ENCODE measurements at places on chromosomes 6 and 20.
A peak's percentile ranks its signal among the peaks of the same experiment; 100 is the strongest.

DNA sequence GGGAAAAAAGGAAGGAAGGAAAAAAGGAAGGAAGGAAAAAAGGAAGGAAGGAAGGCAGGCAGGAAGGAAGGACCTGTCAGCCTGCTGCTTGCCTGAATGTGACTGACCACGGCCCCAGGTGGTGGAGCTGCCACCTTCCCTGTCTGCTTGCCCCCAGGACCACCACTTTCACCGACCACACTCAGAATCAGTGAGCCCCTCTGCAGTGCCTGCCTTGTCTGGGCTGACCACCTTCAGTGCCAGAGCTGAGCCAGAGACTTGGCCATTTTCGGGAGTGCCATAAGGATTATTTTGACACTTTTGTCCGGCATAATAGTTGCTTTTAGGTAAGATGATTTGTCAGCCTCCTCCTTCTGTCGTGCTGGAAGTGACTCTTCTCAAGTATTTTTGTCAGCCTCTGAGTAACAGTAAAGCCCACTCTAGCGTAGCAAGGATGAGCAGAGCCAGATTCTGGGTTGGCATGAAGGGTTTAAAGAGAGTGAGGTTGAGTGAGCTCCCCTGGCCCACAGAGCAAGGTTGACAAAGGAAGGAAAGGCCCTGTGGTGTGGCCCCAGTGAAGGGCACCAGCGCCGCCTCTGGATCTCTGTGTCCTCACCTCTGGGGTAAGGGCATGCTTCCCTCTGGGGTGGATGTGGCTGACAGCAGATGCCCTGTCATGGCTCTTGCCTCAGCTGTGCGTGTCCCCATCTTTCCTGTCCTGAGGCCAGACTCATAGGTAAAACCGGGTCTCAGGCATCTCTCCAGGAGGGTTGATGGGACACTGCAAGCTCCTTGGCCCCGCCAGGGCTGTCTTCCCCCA, 214.7 kb upstream of the FOXQ1 start:
- no peak for DNase-seq

DNA sequence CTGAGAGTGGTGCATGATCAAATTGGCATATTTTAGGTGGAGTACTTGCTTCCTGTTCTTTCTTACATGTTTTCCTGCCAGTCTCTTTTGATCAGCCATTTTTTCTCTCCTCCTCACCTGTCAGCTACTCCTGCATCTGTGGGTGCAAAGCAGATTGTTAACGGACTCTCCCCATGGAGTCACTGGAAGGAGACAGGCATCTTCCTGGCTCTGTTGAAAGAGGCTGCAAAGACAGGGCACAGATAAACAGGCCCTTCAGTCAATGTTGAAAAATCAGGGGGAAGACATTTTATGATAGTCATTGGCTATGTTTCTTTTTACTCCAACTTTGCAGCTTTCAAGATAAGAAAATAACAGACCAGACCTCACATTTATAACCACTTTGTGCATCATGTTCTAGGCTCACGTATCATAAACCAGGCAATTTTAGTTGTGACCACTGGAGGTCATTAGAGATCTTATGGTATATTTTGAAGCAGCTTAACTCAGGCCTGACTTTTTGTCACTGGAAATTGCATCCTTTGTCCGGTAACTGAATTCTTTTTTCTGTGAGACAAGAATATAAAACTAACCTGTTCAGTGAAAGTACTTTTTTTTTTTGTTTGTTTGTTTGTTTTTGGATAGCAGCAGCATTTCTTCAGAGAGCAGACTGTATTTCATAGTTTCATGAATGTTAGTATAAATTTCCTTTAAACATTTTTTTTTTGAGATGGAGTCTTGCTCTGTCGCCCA, 20.1 kb downstream of the ECT2L start:
- DNase-seq: peak; percentile 56

DNA sequence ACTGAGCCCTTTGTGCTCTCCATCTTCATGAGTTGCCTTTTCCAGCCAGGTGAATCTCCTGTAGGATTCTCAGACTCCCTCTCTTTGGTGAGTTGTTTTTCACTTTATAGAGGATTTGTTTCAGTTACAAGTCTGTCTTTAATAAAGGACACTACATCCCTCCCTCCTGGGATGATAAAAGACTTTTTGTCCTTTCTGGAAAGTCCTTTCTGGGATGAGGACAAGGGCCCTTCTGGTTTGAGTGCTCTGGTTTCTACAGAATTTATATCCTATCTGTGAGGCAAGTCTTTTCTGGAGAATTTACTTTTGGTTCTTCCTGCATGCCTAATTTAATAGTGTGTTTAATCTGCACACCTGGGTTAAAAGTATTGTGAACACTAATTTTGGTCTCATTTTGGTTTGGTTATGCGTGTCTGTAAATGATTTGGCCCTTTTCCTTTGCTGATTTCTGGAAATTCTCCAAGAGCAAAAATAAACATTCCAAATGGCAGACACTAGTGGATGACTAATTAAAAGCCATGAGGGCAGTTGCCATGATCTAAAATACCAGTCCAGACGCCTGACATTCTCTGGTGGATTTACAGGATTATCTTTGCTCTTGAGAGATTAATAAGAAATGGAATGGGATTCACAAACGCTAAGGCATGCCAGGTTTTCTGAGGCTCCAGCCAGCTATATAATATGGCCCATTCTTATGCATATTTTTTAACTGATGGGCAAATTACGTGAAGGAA, 44.8 kb downstream of the TCP11 start:
- peak; percentile 66 for DNase-seq

DNA sequence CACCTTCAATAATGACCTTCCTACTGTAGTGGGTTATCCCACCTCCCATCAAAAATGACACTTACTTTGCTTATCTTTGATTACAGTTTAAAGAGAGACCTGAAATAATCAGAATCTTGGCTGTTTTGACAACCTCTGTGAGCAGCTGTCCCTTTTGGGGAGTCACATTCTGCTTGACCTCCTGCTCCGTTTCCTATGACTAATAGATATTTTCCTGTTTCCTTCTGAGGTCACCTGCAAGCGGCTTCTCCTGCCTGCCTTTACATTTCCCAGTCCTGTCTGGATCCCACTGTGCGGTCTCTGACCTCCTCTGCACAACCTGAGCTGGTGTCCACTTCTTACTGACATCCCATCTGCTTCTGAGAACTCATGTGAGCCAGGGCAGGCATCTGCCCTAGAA, 54.2 kb downstream of the TRAM2 start:
- DNase-seq: no peak

DNA sequence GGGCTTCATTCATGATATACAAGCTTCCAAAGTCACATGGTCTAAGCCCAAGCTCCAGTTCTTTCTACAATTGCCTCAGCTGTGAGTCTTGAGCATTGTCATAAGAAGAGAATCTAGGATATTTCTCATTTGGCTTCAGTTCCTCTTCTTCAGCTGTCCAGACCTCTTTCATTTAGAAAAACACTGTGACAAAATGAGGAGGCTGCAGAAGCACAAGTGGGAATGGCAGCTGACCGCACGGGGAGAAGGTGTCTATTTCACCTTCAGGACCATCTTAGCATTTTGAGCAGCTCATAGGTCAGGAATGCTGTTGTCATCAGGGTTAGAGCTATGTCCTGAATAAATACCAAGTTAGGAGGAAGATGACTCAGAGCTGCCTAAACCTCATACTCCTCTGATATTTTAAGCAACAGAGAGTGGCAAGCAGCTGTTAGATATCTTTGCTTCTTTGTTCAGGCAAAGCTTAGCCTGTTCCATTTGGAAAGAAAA, 390.1 kb upstream of the CITED2 start:
- DNase-seq: no peak

Measured in D341Med (cell line).